Activated CD4-positive, CD25-positive, alpha-beta regulatory T cell treated with anti-CD3 and anti-CD28 coated beads, Interleukin-2, amount 50 U/mL, for 72 hours (primary cell): ENCODE measurements at places on chromosomes 13 and 19.

DNA sequence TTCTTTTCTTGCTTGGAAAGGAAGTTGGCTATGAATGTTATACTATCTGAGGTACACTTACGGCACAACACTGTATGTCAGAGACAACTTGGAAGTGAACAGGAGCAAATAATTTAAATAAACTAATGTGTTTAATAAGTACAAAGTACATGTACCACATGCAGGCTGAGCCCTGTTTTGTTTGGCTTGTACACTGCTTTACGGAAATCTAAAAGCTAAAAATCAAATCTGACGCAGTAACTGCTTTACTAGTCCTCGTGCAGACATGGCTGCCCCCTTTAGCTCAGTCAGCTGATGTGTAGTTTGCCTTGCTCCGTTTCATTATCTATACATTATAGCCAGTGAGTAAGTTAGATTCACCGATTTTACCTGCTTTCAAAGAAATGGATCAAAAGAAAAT, 36.5 kb downstream of the TDRD3 start:
- no peak for DNase-seq

DNA sequence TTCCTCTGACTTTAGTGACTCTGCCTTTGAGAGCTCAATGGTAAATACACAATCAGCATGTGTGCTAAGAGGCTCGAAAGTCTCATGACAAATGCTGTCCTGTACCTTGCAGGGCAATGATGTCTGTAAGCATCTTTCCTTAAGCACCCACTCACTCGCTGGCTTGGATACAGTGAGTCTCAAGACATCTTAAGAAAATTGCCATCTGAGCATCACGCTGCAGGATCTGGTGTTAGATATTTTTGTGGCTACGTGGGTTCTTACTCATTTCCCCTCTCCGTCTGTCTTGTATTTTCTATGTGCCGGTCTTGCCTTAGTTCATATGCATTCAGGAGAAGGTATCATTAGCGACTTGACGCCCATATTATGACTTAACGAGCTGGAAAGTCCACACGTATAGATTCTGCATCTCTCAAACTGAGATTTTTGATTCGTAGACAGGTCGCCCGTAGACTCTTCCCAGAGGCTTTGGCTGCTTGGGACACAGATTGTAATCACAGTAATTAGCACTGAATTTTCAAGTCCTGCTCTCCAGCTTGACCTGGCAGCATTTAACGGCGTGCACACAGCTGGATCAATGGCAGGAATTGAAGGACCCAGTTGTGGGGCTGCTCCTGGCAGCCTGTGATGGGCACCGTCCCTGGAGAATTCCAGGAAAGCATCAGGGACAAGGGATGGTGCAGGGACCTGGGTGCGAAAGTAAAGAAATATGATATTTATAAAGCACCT, 231.2 kb downstream of the ZIC5 start:
- no peak for DNase-seq

DNA sequence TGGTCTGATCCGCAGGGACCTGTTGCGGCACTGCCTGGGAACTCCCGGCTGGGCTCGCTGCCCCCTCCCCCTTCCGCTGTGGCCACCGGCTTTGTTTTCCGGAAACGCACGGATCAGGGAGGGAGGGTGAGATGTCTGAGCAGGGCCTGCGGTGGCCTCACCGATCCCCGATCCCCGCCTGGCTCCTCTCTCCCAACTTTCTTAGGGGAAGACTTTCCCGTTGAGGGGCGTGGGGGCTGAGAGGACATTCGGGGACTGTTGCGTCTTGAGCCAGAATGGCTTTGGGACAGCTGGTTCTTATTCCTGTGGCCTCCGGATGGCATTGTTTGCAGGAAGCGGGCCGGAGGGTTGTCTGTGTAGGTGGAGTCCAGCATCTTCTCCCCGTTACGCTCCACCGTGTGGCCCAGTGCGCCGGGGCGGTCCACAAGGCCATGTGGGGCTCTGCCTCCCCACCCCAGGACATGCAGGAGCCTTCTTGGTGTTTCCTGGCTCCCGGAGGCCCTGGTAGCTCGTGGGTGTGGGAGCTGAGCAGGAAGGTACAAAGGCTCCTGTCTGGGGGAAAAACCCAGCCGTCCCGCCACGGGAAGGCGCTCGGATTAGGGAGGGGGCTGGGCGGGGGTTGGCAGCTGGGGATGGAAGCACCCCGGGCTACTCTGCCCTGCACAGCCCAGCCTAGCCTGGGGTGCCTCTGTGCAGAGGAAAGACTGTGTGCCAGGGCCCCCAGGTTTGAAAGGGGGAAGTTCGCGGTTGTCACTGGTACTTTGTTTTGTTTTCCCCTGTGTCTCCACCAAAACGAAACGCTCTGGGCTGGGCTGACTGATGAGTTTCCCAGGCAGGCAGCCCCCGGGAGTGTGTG, 1.3 kb downstream of the CSNK1G2 start:
- DNase-seq, result peak; percentile 65

- DNase-seq, result no peak
Observed at GRCh38 chr13:99075268-99076191, 97.7 kb upstream of the DOCK9 start.

GRCh38 chr19:6241680-6242377, 37.9 kb downstream of the MLLT1 start:
- no peak for DNase-seq

DNA sequence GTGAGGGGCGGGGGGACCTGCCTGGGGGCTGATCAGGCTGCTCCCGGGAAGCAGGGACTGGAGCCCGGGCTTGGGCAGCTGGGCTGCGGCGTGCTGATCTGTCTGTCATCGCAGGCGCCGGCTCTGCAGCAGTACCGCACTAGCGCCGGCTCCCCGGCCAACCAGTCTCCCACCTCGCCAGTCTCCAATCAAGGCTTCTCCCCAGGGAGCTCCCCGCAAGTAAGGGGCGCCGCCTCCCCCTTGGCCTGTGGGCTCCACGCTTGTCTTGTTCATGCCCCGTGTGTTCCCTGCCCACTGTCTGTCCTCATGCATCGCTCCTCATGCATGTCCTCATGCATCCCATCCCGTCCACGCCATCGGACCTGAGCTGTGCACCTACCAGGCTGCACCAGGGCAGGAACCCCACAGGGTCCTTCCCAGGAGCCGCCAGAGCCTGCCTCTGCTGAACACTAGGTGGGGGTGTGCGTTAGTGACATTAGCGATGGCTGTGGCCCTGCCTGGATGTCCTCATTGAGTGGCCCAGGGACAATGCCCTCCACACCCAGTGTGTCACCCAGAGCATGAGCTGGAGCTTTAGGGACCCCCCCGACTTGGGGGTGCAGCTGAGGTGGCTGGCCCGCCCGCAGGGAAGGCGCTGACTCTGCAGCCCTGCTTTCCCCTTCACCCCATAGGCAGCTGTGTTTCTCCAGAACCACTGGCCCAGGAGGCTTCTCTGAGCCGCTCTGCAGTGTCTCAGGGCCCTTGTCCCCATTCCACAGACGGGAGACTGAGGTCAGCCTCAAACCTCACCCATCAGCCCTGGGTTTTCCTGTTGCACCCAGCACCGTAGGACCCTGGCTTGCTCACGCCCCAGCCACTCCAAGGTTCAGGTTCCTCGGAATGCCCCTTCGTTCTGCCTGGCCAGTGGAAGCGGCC, 19.5 kb downstream of the COMP start:
- DNase-seq, result no peak

DNA sequence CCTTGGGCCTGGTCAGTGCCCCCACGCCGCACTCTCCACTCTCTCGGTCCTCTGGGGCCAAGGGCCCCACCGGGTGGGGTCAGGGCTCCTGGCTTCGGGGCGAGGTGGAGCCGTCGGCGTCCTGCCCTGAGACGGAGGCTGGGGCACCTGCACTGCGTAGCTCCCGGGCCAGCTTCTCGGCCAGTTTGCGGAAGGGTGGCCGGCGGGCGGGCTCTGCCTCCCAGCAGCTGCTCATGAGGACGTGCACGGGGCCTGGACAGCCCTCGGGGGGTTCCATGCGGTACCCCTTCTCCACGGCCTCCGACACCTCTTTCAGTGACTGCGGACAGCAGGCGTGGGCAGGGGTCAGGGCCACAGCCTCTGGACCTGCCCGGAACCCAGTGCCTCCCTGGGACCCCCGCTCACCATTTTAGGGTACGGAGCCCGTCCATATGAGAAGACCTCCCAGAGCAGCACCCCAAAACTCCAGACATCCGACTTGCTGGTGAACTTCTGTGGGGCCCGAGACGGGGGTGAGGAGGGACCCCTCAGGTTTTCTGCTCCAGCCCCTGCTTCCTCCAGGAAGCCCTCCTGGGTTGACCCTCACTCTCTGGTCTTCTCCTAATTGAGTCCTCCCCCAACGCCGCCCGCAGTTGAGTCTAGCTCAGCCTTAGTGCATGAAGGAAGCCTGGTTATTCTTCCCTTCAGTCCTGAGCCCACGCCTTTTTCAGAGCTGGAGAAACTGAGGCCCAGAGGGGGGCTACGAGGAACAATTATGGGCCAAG, 6.3 kb upstream of the RAX2 start:
- no peak for DNase-seq

GRCh38 chr19:16180611-16181010, 4.6 kb upstream of the FAM32A start:
- no peak for DNase-seq

DNA sequence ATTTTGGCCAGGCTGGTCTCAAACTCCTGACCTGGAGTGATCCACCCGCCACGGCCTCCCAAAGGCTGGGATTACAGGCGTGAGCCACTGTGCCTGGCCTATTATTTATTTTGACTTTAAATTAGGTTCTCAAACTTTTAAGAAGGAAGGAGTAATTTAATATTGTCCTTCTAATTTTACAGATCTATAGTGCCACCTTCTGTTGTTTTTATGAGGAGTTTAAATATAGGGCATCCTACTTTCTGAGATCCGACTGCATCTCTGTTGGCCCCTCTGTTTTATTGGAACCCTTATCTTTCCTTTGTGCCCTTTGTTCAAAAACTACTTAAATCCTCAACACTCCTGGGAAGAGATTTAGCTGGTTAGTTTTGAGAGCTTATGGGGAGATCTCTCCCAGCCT, 25.4 kb upstream of the ZMYM5 start:
- DNase-seq, result no peak

DNA sequence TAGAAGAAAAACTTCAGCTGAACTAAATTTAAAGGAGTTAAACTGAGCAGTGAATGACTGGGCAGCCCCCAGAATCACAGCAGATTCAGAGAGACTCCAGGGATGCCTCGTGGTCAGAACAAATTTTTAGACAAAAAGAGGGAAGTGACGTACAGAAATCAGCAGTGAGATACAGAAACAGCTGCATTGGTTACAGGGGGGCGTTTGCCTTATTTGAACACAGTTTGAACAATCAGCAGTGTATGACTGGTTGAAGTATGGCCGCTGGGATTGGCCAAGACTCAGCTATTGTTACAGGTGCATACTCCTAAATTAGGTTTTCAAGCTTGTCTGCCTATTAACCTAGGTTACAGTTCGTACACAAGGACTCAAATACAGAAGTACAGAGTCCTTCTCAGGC, 2.2 kb upstream of the SPRYD7 start:
- no peak for DNase-seq

GRCh38 chr13:51772781-51773180, 31.2 kb downstream of the DHRS12 start:
- no peak for DNase-seq

DNA sequence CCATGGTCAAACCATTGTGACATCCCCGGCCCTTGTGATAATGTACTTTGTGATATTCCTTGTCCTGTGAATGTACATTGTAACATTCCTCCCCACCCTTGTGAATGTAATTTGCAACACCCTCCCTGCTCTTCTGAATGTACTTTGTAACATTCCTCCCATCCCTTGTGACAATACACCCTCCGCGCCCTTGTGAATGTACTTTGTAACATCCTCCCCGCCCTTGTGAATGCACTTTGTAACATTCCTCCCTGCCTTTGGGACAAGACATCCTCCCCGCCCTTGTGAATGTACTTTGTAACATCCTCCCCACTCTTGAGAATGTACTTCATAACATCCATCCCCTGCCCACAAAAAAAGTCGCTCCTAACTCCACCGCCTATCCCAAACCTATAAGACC, 17.1 kb downstream of the ZNF846 start:
- no peak for DNase-seq

GRCh38 chr13:29693275-29693945, 97.9 kb upstream of the SLC7A1 start:
- no peak for DNase-seq

- DNase-seq, result no peak
Observed at GRCh38 chr13:50123002-50123401, 107.8 kb downstream of the KCNRG start.

- DNase-seq, result no peak
Observed at GRCh38 chr13:44929692-44930091, 59.6 kb downstream of the NUFIP1 start.

DNA sequence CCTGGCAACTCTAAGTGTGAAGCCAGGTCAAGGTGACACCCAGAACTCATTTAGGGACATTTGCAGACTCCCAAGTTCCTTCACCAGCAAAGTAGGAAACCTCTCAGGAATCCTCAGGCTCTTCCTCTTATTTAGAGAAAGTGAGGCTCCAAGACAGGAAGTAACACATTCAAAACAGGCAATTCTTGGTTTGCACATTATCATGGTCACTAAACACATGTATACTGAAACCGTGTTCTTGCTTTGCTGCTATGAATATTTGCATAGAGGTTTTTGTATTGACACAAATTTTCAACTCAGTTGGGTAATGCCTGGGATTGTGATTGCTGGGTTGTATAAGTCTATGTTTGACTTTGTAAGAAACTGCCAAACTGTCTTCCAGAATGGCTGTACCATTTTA, 13.2 kb upstream of the URI1 start:
- no peak for DNase-seq
